ENCODE measurements at places on chromosomes 5 and 9.

- no peak for DNase-seq
These were observed 66.6 kb downstream of the SHOC1 start for GRCh38 chr9:111728143-111728542.

DNA sequence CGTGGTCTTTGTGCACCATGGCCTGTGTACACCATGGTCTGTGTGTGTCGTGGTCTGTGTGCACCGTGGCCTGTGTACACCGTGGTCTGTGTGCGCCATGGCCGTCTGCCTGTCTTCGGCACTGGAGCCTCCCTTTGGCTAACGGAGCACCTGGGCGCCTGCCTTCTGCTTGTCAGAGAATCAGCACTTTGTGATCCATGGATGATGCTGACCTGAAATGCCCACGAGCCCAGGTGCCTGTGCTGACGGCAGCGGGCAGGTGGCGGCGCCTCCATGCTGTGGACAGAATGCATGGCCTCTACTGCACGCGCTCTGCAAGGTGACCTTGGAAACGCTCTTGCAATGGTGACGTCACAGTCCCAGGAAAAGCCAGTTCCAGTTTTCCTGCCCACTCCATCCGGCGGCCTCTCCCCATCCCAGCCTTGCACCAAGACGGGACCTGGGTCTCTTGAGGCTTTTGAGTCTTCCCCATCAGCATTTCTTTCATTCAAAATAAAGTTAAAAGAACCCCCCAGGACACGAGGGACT is 14.6 kb downstream of the LCN9 start:
- no peak for DNase-seq

- DNase-seq: no peak
These were observed 6.7 kb upstream of the C5orf63 start for GRCh38 chr5:127079994-127080491.

GRCh38 chr9:16515879-16516301 is 354.6 kb downstream of the BNC2 start:
- DNase-seq: no peak

DNA sequence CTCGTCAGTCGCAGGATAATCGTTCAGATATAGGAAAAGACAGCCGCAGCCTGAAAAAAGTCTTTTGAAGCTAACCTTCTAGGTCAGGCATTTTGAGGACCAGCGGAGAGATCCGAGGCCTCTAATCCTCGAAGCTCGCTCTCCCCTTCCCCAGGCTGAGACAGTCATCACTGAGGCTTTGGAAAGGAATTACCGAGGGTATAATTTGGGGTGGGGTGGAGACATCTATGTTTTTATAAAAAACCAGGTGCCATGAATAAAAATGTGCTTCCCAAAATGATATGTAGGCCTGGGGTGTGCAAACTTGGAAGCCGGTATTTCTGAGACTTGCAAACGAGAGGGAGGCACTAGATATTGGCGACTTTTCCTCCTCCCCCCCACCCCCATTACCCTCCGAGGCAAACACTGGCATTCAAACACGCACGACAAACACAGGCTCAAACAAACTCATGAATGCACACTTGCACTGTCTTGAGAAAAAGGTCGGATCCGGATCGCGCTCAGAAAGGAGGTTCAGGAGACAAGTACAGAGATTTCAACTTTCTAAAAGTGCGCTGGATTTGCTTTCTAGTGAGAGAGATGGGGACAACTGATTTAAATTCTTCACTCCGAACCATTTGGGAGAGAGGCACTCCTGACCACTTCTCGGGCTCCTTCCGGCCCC is 935 bp upstream of the MSX2 start:
- DNase-seq: no peak

DNA sequence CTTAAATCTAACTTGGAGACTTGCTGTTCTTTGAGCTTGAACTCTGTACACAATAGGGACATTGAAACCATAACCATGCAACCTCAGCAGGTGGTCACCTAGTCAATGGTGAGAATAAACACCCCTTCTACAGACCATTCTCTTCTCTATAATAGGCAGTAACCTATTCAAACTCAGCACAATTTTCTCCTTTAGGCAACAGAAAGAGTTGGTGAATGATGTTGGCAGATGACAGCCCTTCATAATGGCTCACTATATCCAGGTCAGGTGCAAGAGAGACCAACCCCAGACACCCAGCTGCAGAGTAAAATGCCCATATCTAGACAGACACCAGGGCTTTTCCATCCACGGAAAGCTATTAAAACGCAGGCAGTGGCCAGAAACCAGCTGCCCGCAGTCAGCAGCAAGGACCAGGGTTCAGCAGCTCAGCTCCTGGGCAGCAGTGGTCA is 106.7 kb downstream of the SERINC5 start:
- no peak for DNase-seq

- DNase-seq: no peak
These were observed 140.1 kb upstream of the PALM2AKAP2 start for GRCh38 chr9:109639674-109640579.

DNA sequence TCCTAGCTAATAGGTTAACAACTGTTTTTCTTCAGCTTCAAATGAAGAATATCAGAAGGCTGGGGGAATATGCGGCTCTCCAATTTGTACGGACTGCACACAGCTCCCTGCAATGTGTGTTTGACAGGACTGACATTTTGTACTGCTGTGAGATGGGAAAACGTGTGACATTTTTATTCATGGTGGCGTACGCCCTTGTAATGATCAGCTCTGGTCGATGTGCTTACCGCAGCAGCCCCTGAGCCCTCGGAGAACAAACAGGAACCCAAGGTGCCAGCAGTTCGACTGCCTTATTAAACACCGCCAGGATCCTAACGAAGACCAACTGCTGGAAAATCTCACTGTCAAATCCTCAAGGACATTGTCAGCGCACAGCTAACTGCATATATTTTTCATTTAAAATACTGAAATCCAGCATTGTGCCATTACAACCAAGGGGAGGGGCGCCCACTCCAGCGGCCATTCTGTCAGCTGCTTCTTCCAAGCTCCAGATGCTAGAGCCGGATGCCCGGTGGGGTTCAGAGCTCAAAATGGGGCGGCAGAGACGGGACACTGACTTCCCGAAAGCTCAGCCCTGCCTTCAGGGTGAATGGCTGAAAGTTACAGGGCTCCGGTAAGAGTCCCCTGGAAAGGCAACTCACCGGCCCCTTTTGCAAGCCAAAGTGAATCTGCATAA is 66.8 kb downstream of the CRB2 start:
- no peak for DNase-seq

- DNase-seq: no peak
These were observed 734.1 kb upstream of the DMAC1 start for GRCh38 chr9:8533681-8534080.

DNA sequence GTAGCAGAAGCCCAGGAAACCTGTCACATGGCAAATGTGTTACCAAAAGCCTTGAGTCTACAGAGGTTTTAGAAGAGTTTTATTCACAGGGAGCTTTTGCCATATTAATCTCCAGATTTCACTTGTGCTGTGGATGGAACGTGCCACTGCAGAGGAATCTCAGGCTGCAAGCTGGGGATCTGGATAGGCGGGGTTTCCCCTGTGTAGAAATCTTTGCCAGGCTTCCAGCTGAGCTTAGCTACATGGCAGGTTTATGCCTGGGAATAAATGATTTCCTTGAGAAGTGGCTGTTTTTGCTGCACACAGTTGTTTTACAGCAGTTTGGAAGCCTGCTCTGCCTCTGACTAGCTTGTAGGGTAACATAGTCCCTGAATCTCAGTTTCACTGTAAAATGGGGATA is 224.6 kb upstream of the PLPPR1 start:
- no peak for DNase-seq

- no peak for DNase-seq
These were observed 323.4 kb downstream of the CSNK1G3 start for GRCh38 chr5:123835421-123835820.

DNA sequence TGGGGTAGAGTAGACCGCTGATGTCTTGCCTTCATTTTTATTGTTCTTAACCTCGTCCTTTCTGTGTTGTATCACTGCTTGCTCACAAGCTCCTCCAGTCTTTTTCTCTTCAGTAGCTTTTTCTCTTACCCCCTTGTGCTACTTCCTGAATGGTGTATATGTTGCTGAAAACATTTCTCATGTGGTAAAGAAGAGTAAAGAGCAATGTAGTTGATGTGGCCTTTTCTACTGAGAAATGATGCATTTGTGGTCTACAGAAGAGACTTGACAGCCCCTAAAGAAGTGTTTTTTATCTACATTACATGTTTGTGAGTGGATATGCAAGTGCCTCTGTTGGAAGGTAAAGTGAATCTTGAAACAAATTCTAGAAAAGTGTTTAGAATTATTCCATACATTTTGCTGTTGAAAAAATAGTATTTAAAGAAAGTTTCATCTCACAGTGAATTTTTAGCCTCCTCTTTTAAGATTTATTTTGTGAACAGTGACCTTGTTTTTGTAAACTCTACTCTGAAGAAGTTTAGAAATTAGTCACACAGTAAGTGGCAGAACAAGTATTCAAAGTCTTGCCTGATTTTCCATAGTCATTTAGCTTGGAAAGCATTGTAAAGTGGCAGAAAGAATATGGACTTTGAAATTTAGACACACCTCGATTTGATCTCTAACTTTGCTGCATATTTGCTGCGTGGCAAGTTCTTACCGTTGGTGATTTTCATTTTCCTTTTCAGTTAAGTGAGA is 17.4 kb downstream of the CDC42SE2 start:
- DNase-seq: no peak

- no peak for DNase-seq
These were observed 20.8 kb downstream of the SLC6A7 start for GRCh38 chr5:150210644-150211043.

- no peak for DNase-seq
These were observed 188.8 kb downstream of the MTRR start for GRCh38 chr5:8057769-8058168.

- DNase-seq: no peak
These were observed 274.4 kb downstream of the MARCHF11 start for GRCh38 chr5:15904899-15905830.

GRCh38 chr9:69207503-69207902 is 33.4 kb downstream of the TJP2 start:
- DNase-seq: no peak
